Stimulated activated CD8-positive, alpha-beta memory T cell treated with anti-CD3 and anti-CD28 coated beads, Interleukin-4, amount 100 ng/mL, for 4 hours (primary cell): ENCODE measurements at places on chromosomes 4 and X.
A peak's percentile ranks its signal among the peaks of the same experiment; 100 is the strongest.

- DNase-seq: no peak
Observed at GRCh38 chrX:134362560-134363089, 97.3 kb upstream of the HPRT1 start.

DNA sequence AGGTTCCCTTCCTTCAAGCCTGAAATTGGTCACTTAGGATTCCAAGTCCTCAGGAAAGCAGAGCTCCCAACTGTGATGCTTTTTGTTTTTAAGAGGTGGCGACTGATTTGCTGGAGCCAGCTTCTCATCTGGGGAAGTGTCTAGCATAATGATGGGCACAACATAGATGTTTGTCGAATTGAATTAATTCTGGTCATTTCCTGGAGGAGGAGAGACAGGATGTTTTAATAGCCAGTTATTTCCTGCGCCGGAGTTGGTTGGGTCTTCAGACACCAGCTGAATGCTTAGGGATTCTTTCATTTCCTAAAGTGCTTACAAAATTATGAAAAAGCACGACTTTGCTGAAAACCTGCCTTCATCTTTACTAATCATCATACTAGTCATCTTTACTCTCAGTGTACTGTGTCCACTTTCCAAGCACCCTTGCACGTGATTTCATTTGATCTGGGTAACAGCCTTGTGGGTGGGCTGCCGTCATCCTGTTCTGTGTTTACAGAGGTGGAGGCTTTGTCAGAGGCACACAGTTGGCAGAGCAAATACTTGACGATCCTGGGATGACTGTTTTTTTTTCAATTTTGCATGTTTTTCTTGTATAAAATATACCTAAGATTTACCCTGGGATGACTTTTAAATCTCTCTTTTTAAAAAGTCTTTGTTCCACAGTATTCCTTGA, 49.5 kb downstream of the RGS12 start:
- no peak for DNase-seq

- no peak for DNase-seq
Observed at GRCh38 chr4:159098482-159099127, 4.3 kb upstream of the RAPGEF2 start.

DNA sequence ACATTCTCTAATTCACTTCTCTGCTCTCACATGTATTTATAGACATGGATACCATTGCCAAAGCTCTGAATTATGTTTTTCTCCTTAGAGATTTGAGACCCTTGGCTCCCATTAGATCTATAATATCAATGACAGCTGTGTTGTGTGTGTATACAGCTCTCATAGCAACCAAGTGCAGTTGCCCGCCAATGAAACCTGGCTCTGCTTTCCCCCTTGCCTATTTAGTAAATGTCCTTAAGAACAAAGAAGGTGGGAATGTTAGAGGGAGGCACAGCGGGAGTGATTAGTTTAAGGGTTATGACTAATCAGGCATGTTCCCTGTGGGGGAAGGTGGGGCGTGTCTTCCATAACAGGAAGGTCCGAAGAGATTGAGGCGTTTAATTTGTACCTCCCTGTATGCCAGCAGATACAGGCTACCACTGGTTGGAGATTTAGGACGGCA, 100.5 kb upstream of the TBC1D9 start:
- DNase-seq: no peak

- no peak for DNase-seq
Observed at GRCh38 chr4:174119051-174119450, 164.4 kb downstream of the FBXO8 start.

DNA sequence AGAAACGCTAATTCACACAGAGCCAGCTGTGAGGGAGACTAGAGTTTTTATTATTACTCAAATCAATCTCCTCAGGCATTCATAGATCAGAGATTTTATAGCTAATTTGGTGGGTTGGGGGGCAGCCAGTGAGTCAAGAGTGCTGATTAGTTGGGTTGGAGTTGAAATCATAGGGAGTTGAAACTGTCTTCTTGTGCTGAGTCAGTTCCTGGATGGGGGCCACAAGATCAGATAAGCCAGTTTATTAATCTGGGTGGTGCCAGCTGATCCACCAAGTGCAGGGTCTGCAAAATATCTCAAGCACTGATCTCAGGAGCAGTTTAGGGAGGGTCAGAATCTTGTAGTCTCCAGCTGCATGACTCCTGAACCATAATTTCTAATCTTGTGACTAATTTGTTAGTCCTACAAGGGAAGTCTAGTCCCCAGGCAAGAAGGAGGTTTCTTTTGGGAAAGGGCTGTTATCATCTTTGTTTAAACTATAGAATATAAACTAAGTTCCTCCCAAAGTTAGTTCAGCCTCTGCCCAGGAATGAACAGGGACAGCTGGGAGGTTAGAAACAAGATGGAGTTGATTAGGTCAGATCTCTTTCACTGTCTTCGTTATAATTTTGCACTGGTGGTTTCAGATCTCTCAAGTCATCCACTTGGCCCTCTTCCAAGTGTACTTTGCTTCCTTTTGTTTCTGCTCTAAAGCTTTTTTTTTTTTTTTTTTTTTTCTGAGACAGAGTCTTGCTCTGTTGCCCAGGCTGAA, 5.4 kb upstream of the NAA11 start:
- no peak for DNase-seq

GRCh38 chr4:55029821-55030503, 95.4 kb downstream of the KDR start:
- no peak for DNase-seq

- peak; percentile 12 for DNase-seq
Observed at GRCh38 chrX:69615779-69616456, at the start of gene EDA. Gene EDA, plus strand, starts transcription at chrX:69616113.

GRCh38 chrX:108735679-108736508, 469 bp downstream of the IRS4 start:
- DNase-seq: no peak

- DNase-seq: no peak
Observed at GRCh38 chr4:156321203-156321602, 367.5 kb upstream of the CTSO start.

GRCh38 chr4:120070196-120070595, 3.5 kb upstream of the MAD2L1 start:
- no peak for DNase-seq

- DNase-seq: no peak
Observed at GRCh38 chr4:78551420-78552351, at the start of gene ANXA3. Gene ANXA3, plus strand, starts transcription at chr4:78551770. Its CDS starts 2,704 bp downstream, at chr4:78554474.

DNA sequence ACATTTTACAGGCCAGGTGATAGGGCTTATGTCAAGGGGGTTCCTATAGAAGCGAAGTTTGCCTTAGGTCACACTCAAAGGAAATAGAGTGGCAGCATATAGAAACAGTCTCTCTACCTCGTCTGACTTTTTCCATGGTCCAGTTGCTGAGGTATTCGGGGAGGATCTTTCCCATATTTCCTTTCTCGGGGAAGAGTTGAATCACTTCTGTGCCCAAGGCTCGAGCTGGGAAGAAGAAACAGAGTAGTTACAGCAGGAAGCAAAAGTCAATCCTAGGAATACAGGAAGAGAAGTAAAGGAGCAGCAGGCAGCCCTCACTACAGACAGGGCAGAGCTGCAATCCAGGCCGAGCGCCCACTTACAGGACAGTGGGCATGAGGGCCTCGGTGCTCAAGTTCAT, 26.7 kb upstream of the ELF4 start:
- no peak for DNase-seq

- no peak for DNase-seq
Observed at GRCh38 chrX:74613370-74614092, 893 bp downstream of the RLIM start.

- DNase-seq: no peak
Observed at GRCh38 chr4:174080361-174080760, 203.1 kb downstream of the FBXO8 start.

DNA sequence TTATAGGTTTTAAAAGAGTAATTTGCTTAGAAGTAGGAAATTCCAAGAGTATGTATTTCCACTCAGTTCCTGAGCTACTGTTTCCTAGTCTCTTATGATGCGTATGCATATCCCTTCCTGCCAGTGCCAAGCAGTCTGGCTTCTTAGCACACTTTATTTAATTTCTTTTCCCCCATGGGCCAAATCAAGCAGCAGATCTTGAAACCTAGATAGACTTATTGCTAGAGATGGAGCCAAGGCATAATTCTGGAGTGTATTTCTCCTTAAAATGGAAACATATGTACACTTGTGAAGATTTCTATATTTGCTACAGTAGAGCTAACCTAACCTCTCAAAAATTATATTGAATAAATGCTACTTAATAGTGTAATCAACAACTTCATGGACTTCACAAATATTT, 2337.6 kb downstream of the PCDH7 start:
- no peak for DNase-seq

GRCh38 chrX:154735695-154736393, 15.0 kb downstream of the GAB3 start:
- DNase-seq: no peak
